Thyroid gland (tissue), 4 donors: ENCODE measurements at places on chromosomes 3 and 15.

- no peaks in the 10 kb centered on the region for H3K4me1 ChIP-seq
- H3K27me3 ChIP-seq = no peaks in the 10 kb centered on the region
- H3K4me3 ChIP-seq = no peak overlapping the region
- H3K36me3 ChIP-seq = no peaks in the 10 kb centered on the region
- DNase-seq = no peak
These were observed 132.2 kb upstream of the GOLGA6L4 start for GRCh38 chr15:84103345-84103744.

GRCh38 chr15:77599899-77600298 lies 32.8 kb downstream of the LINGO1 start:
- H3K4me1 ChIP-seq = no peaks in the 10 kb centered on the region
- H3K27ac ChIP-seq = no peak overlapping the region
- H3K27me3 ChIP-seq = no peaks in the 10 kb centered on the region
- no peak overlapping the region for H3K4me3 ChIP-seq
- H3K36me3 ChIP-seq = no peaks in the 10 kb centered on the region
- no peak for DNase-seq

- no peak overlapping the region for H3K27ac ChIP-seq
- no peaks in the 10 kb centered on the region for H3K27me3 ChIP-seq
- H3K36me3 ChIP-seq = no peaks in the 10 kb centered on the region
- DNase-seq = no peak
- H3K4me3 ChIP-seq = no peak overlapping the region
These were observed 18.7 kb upstream of the WNT5A start for GRCh38 chr3:55505776-55506175.

GRCh38 chr15:74124759-74125158 lies 5.6 kb upstream of the ISLR2 start:
- H3K27me3 ChIP-seq = peaks cover 18% of the 10 kb centered on the region
- no peak overlapping the region for H3K4me3 ChIP-seq
- H3K36me3 ChIP-seq = no peaks in the 10 kb centered on the region
- DNase-seq = no peak
- H3K27ac ChIP-seq = no peak overlapping the region

DNA sequence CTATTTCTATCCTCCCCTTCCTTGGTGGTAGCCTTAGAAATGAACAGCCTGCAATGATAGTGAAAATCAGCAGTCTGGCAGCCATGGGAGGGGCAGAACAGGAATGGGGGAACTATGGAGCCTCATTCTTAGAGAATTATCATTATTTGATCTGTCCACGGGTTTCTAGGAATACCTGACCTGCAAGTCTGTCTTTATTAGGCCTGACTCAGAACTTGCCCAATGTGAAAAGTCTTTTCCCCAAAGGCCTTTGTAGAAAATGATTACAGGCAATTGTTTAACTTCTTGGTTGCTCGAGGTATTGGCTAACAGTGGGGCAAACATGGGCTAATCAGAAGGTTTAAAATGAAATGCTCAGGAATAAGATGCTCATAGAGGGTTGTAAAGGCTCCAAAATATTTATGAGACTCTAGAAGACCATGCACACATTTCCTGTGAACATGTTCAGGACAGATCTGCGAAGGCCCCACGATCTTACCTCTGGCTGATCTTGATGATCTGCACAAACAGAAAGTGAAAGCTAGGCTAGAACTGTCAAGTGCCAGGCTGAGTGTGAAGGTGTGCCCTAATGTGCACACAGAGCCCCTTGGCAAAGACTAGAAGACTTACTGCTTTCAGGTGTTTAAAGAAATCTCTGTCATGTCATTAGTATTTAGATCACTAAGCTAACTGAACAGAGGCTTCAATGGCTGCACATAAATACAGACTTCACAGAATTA lies 39.6 kb upstream of the LAMP3 start:
- no peaks in the 10 kb centered on the region for H3K36me3 ChIP-seq
- H3K4me3 ChIP-seq = no peak overlapping the region
- no peaks in the 10 kb centered on the region for H3K4me1 ChIP-seq

GRCh38 chr3:145144361-145144760 lies 1016.6 kb downstream of the PLOD2 start:
- no peak overlapping the region for H3K4me3 ChIP-seq
- DNase-seq = no peak
- no peaks in the 10 kb centered on the region for H3K4me1 ChIP-seq
- H3K27me3 ChIP-seq = no peaks in the 10 kb centered on the region

GRCh38 chr15:68371851-68372250 lies 60.1 kb downstream of the ITGA11 start:
- H3K27me3 ChIP-seq = no peaks in the 10 kb centered on the region
- H3K36me3 ChIP-seq = no peaks in the 10 kb centered on the region
- no peak overlapping the region for H3K27ac ChIP-seq
- H3K4me3 ChIP-seq = no peak overlapping the region
- no peaks in the 10 kb centered on the region for H3K4me1 ChIP-seq
- DNase-seq = no peak

- no peak overlapping the region for H3K27ac ChIP-seq
- no peaks in the 10 kb centered on the region for H3K4me1 ChIP-seq
- no peaks in the 10 kb centered on the region for H3K36me3 ChIP-seq
- DNase-seq = no peak
- H3K4me3 ChIP-seq = no peak overlapping the region
These were observed 1460.4 kb upstream of the ALCAM start for GRCh38 chr3:103906304-103906703.

- no peak overlapping the region for H3K27ac ChIP-seq
- no peak for DNase-seq
- H3K27me3 ChIP-seq = no peaks in the 10 kb centered on the region
These were observed 33.4 kb upstream of the STIMATE start for GRCh38 chr3:52930748-52931147.

- DNase-seq = no peak
- H3K4me1 ChIP-seq = no peaks in the 10 kb centered on the region
- no peak overlapping the region for H3K4me3 ChIP-seq
- H3K27ac ChIP-seq = no peak overlapping the region
These were observed 77.9 kb upstream of the SPRED1 start for GRCh38 chr15:38174691-38175090.

GRCh38 chr3:184717399-184717983 lies 5.6 kb upstream of the MAGEF1 start:
- no peak for DNase-seq
- H3K36me3 ChIP-seq = no peaks in the 10 kb centered on the region
- H3K27ac ChIP-seq = no peak overlapping the region
- peaks cover 13% of the 10 kb centered on the region for H3K4me1 ChIP-seq
- H3K27me3 ChIP-seq = no peaks in the 10 kb centered on the region

GRCh38 chr3:163722405-163722804 lies 1355.9 kb downstream of the SI start:
- no peaks in the 10 kb centered on the region for H3K27me3 ChIP-seq
- no peak for DNase-seq
- H3K4me1 ChIP-seq = no peaks in the 10 kb centered on the region
- H3K27ac ChIP-seq = no peak overlapping the region
- H3K4me3 ChIP-seq = no peak overlapping the region

- no peaks in the 10 kb centered on the region for H3K27me3 ChIP-seq
- DNase-seq = no peak
- H3K36me3 ChIP-seq = peaks cover 9% of the 10 kb centered on the region
- H3K27ac ChIP-seq = no peak overlapping the region
- peaks cover 26% of the 10 kb centered on the region for H3K4me1 ChIP-seq
These were observed 162.9 kb upstream of the BHLHE40 start for GRCh38 chr3:4816306-4816705.

DNA sequence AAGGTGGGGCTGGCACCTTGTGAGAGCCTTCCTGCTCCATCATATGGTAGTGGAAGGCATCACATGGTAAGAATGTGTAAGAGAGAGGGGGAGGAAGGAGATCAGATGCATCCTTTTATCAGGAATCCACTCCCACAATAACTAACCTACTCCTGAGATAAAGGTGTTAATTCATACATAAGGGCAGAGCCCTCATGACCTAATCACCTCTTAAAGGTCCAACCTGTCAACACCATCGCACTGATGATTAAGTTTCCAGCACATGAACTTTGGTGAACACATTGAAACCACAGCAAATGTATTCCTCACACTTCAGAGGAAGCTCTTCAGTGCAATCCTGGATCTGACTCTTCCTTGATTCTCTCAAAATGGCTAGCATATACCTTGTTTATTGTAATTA lies 55.4 kb downstream of the PLSCR2 start:
- no peaks in the 10 kb centered on the region for H3K4me1 ChIP-seq
- H3K27ac ChIP-seq = no peak overlapping the region
- DNase-seq = no peak
- no peaks in the 10 kb centered on the region for H3K36me3 ChIP-seq

- DNase-seq = no peak
- no peak overlapping the region for H3K4me3 ChIP-seq
- H3K4me1 ChIP-seq = no peaks in the 10 kb centered on the region
These were observed 124.2 kb upstream of the AADACL2 start for GRCh38 chr3:151609491-151609890.

GRCh38 chr3:113231827-113232253 lies 20.5 kb downstream of the BOC start:
- H3K4me1 ChIP-seq = peaks cover 43% of the 10 kb centered on the region
- H3K36me3 ChIP-seq = no peaks in the 10 kb centered on the region
- no peak overlapping the region for H3K4me3 ChIP-seq
- no peak overlapping the region for H3K27ac ChIP-seq
- no peaks in the 10 kb centered on the region for H3K27me3 ChIP-seq
- DNase-seq = peak; percentile 77

- H3K36me3 ChIP-seq = no peaks in the 10 kb centered on the region
- peaks cover 13% of the 10 kb centered on the region for H3K4me1 ChIP-seq
- peak; percentile 41 for DNase-seq
- no peaks in the 10 kb centered on the region for H3K27me3 ChIP-seq
- H3K27ac ChIP-seq = peak overlapping the region; percentile 95
- H3K4me3 ChIP-seq = peak overlapping the region; percentile 80
These were observed 1.4 kb downstream of the PTPRG start for GRCh38 chr3:61562721-61563312.

DNA sequence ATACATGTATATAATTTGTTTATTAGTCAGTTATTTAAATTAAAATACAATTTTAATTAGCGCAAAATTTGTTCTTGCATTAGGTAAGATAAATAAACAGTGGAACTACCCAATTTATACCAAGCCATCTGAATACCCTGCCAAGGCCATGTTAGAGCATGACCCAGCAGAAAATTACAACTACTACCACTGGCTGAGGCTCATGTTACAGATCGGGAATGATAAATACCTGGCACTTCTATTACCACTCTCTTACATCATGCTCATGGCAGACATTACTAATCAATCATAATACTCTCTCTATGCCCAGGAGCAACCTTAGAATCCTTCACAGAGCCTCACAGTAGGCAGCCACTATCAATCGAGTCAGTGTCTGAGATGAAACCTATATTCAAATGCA lies 21.2 kb upstream of the LMOD3 start:
- no peak overlapping the region for H3K27ac ChIP-seq
- H3K4me3 ChIP-seq = no peak overlapping the region
- H3K36me3 ChIP-seq = no peaks in the 10 kb centered on the region
- H3K27me3 ChIP-seq = no peaks in the 10 kb centered on the region

GRCh38 chr15:57306944-57307411 lies 69.3 kb upstream of the CGNL1 start:
- peak overlapping the region; percentile 38 for H3K4me3 ChIP-seq
- no peaks in the 10 kb centered on the region for H3K27me3 ChIP-seq
- no peak overlapping the region for H3K27ac ChIP-seq
- peaks cover 6% of the 10 kb centered on the region for H3K4me1 ChIP-seq
- no peaks in the 10 kb centered on the region for H3K36me3 ChIP-seq

DNA sequence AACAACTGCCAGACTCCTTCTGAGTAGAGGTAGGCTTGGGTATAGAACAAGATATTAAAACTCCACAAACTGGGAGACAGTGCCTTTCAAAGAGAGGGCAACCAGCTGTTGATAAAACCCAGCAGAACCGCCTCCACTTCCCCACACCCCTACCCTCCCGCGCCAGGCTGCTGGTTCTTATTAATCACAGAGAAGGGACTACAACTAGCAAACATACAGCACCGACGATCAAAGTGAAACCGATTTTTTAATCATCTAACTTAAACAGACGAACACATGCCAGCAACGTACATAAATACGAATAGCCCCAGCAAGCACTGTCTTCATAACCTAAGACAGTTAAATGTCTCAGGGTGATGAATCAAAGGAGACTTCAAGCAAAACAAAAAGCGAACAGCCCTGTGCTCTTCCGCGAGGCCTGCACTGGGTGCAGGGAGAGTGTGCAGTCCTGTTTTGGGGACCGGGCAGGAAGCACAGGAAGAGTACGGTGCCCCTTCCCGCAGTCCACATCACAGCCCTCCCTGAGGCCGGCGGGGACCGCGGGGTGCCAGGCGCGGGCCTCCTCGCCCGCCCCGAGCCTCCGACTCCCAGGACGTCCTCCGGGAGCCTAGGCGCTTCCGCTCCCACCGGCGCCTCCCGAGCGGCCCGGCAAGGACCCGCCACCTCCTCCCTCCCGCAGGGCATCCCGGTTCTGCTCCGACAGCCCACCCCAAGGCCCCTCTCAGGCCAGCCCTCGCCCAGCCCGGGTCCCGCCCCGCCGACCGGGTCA lies 75.1 kb upstream of the VGLL4 start:
- no peaks in the 10 kb centered on the region for H3K27me3 ChIP-seq
- peaks cover 31% of the 10 kb centered on the region for H3K4me1 ChIP-seq

GRCh38 chr3:45592405-45592804 lies 2.1 kb upstream of the LIMD1 start:
- peaks cover 27% of the 10 kb centered on the region for H3K4me1 ChIP-seq
- H3K36me3 ChIP-seq = no peaks in the 10 kb centered on the region
- no peak for DNase-seq
- H3K27ac ChIP-seq = no peak overlapping the region
- H3K4me3 ChIP-seq = no peak overlapping the region
- H3K27me3 ChIP-seq = no peaks in the 10 kb centered on the region
